ENCODE measurements at places on chromosomes 13 and 19. TPM values are rescaled to one million over a fixed set of nuclear protein-coding genes. Genes with fewer than 3 reads are reported as not detected.
A peak's percentile ranks its signal among the peaks of the same experiment; 100 is the strongest.

GRCh38 chr19:39434123-39435076 lies 1.3 kb downstream of the RPS16 start:
- ATAC-seq = no peak

DNA sequence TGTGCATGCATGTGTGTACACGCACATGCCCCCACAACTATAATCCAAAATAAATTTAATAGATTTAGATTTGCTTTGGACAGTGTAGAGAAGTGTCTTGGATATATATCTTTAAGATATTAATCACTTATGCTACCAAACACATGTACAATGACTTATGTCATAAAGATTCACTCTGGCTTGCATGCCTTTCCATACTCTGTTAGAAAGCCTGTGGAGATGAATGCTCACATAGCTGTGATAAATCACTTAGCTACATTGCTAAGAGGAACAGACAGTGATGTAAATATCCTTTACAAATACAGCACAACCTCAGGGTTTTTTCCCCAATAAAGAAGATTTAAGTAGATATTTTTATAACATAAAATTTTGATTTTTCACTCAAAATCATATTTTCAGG lies 2484.8 kb upstream of the PCDH20 start:
- no peak for ATAC-seq

DNA sequence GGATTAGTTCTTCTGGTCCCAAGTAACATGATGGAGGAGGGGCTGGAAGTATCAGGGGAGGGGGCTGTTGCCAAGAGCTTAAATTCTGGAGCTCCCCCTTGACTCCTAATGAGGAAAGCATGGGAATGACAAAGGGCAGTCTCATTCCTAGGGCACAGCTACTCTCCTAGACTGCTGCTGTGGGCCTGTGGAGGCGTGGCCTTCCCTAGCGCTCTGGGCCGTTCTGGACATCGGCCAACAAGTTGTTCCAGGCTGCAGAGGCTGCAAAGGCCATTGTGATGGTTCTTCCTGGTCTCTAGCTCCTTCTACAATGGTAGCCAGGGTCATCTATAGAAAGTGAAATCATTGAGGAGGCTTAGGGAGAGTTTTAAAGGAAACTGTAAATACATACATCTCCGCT lies 916.6 kb downstream of the DIAPH3 start:
- no peak for ATAC-seq

- ATAC-seq = no peak
These were observed 104.6 kb upstream of the GJB6 start for GRCh38 chr13:20336761-20337160.

GRCh38 chr19:19098084-19098702 lies 34.4 kb downstream of the SLC25A42 start:
- ATAC-seq = peak; percentile 65

DNA sequence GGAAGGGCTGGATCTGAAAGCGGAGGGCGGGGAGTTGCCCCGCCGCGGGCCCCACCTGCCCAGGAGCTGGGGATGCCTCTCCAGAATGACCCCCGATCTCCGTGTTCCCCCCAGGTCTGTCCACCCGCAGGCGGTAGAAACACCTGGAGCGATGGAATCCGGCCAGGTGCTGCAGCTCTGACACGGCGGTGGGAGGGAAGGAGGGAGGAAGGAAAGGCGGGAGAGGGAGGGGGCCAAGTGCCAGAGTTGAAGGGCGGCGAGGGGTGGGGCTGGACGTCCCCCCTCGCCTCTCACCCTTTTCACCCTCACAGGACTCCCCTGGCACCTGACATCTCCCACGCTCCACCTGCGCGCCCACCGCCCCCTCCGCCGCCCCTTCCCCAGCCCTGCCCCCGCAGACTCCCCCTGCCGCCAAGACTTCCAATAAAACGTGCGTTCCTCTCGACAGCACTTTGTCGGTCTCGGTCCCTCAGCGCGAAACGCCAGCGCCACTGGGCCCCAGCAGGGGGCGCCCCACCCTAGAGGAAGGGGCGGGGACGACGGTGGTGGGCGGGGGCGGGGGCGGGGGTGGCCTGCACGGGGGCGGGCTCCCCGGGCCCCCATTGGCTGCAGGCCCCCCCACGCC lies 337 bp upstream of the FXYD7 start:
- peak; percentile 4 for ATAC-seq

DNA sequence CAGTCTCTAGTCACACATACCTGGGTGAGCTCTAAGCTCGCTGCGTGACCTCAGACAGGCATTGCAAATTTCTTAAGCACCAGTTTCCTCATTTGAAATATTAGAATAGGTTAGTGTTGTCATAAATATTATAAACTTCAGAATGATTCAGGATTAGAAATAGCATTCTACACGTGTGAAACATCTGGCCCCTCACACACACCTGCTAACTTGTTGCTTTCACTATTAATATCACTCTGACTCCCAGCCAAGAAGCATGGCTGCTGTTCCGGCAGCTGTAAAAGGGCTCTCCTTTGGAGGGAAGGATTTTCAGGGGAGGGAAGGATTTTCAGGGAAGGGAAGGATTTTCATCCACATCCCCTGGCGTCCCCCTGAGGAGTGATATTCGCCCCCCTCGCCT lies 161.3 kb upstream of the GPR12 start:
- ATAC-seq = no peak

- no peak for ATAC-seq
These were observed 9.7 kb downstream of the CLEC4G start for GRCh38 chr19:7722231-7722651.

DNA sequence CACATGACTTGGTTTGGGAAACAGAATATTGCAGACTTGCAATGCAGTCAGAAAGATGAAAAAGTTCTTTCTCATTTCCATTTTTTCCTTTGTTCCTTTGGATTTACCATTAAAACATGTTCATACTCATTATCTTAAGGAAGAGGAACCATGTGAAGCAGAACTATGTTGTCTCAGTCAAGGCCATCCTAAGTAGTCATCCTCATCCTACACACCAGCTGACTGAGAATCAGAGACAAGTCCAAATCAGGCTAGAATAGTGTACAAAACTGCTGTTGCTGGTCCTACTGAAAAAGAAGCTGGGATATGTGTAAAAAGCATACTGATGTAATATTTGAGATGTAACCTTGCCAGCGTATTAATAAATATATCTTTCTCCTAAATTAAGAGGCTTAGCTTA lies 433.4 kb downstream of the SLITRK5 start:
- ATAC-seq = no peak

GRCh38 chr13:22773465-22773864 lies 407.3 kb upstream of the SGCG start:
- ATAC-seq = no peak

DNA sequence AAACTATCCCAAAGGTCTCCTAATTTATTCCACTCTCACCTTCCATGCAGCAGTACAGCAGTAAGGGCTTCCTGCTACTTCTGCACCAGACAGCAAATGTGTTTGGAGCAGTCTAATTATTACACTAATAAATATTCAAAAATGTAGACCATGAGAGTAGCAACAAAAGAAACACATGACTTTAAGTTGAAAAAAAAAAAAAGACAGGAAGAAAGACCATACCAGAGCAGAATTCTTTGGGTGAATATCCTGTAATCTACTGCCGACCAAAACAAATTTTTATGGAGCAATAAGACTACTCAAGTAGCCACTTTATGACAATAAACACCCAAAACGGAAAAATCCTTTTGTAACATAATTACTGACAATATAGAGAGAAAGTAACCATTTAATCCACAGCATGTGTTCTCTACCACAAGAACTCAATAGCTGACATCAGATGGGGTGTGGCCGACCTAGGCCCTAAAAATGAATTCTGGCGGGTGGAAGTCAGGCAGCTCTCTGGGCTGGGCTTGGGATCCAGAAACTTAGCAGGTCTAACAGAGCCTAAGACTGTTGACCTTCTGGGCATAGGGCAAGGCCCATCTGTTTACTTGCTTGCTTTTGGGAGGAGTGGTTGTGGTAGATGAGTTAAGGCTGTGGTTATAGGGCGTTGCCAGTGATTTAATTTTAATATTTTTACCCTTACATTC lies 4.6 kb downstream of the KLF12 start:
- ATAC-seq = no peak

GRCh38 chr13:114030666-114031610 lies 57.1 kb upstream of the C13orf46 start:
- no peak for ATAC-seq

DNA sequence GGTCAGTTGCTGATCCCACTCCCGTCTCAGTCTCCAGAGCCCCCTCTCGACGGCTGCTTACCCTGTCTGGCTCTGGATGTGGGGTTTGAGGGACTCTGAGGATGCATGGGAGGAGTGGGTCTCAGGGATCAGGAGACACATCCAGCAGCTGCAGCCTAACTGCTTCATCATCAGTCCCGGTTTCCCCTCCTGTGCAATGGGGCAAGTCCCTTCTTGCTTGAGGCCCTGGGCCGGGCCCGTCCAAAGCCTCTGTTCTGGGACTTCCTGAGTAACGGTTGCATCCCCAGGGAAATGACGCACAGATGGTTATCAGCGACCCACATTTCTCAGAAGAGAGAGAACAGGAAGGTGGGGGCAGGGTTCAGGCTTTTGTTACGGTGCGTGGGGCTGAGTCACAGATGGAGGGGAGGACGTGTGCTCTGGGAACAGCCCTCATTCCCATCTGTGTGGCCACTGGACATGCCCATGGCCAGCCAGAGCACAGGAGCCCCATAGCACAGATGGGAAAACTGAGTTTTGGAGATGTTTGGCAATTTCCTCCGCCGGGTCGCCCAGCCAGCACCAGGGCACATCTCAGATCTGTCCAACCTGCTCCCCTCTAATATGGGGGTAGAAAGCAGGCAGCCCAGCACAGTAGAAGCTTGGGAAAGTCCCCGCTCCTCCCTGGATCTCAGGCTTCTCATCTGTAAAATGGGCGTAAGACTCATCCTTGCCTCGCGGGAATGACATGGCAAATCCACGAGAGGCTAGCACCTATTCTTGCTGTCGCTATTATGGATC lies 19.3 kb downstream of the GNA15 start:
- ATAC-seq = peak; percentile 80

DNA sequence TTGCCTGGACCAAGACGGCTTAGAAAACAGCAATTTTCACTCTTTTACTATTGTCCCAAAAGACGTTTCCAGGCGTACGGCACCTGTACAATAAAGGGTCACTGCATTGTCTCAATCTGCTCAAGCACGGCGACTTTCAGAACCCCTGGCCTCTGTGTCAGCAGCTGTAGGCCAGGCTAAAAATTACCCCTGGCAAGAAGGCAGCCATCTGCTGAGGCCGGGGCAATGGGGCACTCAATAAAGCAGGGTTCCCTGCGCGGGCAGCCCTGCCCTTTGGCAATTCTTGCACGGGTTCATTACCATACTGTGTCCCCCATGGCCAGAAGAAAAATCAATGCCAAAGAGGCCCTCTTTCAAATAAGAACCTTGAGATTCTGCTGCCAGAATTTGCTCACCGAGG lies 52.1 kb downstream of the STK24 start:
- no peak for ATAC-seq

DNA sequence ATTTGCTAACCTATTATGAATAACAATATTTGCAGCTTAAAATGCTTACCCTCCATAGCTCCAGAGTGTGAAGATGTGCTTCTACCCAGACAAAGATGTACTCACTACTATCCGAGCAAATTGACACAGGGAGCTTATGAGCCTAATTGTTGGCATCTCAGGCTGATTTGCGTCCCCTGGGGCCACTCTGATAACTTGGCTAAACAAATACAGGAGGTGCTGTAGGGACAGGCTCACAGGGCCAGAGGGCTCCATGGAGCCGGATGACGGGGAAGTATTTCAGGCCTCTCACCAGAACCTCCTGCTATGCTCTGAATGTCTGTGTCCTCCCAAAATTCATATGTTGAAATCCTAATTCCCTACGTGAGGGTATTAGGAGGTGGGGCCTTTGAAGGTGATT lies 26.7 kb upstream of the C19orf12 start:
- ATAC-seq = no peak

DNA sequence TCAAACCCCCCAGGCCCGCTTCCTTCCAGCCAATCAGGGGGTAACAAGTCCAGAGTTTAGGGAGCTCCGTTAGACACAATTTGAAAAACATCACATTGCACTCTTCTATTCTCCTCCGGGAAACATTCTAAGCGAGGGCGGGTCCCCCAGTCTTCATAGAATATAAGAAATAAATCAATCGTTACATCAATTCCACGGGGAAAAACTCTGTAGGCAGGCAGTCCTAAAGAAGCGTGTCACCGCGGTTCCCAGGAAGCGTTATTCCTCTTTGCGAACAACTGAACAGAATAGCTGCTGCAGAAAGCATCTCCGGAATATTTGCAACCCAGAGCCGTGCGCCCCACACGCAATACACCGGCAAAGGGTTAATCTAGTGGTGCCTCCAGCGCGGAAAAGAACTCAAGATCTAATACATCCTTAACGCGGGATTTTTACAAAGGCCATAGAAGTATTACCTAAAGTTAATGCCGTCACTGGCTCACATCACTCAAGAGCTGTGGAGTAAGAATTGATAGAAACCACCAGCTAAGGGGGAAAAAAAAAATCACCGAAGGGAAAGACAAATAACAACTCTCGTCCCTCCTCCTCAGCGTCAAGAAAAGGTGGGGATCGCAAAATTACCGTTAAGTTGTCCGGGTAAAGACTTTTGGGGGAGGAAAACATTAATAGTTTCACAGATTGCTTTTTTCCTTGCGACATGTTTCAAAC lies 65.1 kb downstream of the KCNRG start:
- ATAC-seq = no peak

DNA sequence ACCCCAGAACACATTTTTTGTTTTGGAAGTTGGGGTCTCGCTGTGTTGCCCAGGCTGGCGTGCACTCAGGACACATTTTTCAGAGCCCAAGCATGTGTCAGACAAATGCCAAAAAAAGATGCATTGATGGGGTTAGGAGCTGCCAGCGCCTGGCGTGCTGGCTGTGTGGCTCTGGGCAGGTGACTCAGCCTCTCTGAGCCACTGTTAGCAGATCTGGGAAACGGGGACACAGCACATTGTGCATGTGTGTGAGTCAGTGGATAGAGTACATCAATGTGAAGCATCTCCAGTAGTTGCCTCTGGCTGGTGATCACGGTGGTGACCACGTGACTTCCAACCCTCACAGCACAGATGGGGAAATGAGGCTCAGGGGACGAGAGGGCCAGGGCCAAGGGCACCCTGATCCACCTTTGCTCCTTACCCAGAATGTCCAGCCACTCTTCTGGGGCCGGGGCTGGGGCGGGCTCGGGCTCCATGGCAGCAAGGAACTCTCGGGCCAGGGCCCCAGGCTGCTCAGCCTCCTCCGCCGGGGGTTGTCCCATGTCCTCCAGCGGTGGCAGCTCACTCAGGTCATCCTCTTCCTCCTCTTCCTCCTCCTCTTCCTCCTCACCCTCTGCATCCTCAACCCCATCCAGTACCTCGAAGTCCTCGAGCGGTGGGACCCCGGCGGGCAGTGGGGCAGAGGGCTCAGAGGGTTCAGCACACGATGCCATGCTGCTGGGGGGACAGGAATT lies 1.9 kb downstream of the FKBP8 start:
- peak; percentile 56 for ATAC-seq

- no peak for ATAC-seq
These were observed 5.5 kb downstream of the LRP3 start for GRCh38 chr19:33199441-33200265.

- peak; percentile 28 for ATAC-seq
These were observed 74.9 kb downstream of the LHFPL6 start for GRCh38 chr13:39527961-39528660.

PRR22 gene
- 1.8 TPM for total RNA-seq

PSG2 gene
- total RNA-seq = not detected

ZNF543 gene
- 4.5 TPM for total RNA-seq

ATP4B gene
- total RNA-seq = not detected

MCEMP1 gene
- 0.24 TPM for total RNA-seq

NTN5 gene
- total RNA-seq = not detected

ONECUT3 gene
- total RNA-seq = not detected

COX6B2 gene
- total RNA-seq = 0.56 TPM

WDR88 gene
- not detected for total RNA-seq

TMEM91 gene
- 20.0 TPM for total RNA-seq

OR7A5 gene
- not detected for total RNA-seq

Measured in esophagus mucosa (tissue), 1 donor.